Esophagus squamous epithelium (tissue), 5 donors: ENCODE measurements at places on chromosomes 11 and 22.

DNA sequence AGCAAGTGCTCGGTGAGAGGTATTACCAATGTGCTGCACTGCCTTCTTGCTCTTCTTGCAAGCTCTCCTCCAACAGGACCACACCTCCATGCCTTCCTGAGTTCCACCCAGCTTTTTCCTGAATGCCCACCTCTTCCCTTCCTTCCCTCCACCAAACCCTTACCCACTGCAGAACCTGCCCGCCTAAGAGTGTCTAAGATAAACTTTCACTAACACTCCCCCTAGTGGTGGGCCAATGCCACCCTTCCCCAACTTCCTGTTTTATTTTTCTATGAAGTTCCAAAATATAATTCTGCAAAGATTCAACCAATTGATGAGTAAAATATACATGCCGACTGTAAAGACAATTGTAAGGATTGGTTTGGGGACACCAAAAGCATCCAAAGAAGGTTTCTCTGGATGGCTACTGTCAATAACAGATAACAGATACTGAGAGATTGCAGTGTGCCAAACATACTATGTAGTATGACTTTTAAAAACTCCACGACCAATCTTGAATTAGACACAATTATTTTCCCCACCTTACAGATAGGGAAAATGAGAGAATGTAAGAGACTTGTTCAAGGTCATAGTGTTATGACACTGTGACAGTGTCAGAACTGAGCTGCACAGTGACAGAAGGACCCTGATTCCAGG is 38.6 kb upstream of the BMAL1 start:
- DNase-seq, result no peak

DNA sequence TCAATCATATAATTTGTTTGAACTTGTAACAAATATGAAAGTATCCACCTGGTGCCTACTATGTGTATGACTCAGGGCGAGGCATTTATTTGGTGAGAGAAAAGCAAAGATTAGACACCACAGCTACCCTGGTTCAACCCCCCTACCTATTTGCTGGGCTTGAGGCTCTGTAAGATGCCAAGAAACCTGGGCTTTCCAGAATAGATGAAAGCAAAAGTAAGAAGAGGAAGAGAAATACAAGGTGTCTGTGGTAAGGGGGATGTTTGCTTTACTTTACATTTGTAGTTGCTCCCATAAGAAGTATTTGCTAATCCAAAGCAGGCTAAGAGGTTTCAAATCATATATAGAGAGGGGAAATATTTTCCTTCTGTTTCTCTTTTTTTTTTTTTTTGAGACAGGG is 61.7 kb downstream of the DDI1 start:
- DNase-seq, result no peak

- no peak for DNase-seq
Observed at GRCh38 chr11:92269841-92270240, 45.2 kb downstream of the FAT3 start.

DNA sequence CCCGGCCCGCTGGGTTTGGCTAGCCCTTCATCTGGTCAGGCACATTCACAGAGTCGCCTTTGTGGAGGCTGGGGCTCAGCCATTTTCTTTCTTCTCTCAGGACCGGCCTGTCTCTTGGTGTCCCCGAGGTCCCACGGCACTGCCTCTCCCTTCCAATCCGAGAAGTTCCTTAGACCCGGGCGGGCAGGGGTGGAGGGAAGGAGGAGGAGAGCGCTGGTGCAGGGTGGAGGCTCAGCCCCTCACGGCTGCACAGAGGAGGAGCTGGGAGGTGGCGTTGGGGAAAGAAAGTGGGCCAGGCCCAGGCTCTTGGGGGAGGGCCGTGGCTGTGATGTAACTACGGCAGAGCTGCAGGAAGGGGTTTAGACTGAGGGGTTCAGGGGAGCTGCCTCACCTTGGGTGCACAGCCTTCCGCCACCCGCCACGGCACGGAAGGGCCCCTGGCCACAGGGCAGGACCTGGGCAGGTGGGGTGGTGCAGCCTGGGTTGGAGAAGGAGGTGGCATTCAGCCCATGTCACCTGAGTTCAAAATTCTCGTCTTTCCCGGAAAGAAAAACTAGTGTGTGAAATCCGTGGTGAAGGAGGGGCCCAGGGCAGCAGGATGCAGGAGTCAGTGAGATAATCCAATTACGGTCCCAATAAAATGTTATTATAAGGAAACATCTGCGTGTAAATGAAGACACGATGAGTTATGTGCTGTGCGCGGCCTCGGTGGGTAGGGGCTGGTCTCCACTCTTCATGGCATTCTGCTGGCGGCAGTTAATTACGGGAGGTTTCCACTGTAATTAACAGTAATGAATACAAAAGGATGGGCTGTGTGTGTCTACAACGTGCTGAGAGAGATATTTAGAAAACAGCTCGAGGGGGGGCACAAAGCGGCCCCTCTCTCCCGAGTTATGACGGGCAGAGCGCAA is 1.7 kb downstream of the BRSK2 start:
- DNase-seq, result no peak

- no peak for DNase-seq
Observed at GRCh38 chr11:18265949-18266348, at the start of gene SAA1. TSS of gene SAA1 (plus strand) at chr11:18266264. CDS start at chr11:18266888, 624 bp downstream.

DNA sequence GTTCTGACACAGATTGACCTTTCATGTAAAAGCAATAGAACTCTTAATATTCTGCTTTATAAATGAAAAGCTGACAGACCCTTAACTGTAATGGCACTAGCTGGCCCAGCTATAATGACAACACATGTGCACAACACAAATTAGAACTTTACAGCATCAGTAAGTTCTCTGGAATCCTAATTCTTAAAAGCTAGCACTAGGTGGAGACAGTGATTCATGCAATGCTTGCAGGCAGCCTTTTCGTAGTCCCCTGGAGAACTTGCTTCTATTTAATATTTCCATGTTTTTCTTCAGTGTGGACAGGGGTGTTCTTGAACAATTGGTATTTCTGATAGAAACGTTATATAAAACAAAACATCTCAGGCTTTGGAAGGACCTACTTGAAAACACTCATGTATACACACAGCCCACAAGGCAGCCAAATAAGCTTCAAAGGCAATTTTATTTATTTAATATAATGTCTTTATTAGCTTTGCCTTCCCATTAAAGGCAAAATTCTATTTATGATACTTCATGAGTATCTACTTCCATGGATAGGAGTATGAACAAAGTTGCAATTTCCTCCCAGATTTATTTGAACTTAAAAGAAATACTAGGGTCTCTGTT is 374.3 kb upstream of the MPPED2 start:
- no peak for DNase-seq

- no peak for DNase-seq
Observed at GRCh38 chr22:30416403-30416802, 9.2 kb upstream of the MTFP1 start.

- no peak for DNase-seq
Observed at GRCh38 chr11:47961383-47961782, 19.0 kb upstream of the PTPRJ start.

DNA sequence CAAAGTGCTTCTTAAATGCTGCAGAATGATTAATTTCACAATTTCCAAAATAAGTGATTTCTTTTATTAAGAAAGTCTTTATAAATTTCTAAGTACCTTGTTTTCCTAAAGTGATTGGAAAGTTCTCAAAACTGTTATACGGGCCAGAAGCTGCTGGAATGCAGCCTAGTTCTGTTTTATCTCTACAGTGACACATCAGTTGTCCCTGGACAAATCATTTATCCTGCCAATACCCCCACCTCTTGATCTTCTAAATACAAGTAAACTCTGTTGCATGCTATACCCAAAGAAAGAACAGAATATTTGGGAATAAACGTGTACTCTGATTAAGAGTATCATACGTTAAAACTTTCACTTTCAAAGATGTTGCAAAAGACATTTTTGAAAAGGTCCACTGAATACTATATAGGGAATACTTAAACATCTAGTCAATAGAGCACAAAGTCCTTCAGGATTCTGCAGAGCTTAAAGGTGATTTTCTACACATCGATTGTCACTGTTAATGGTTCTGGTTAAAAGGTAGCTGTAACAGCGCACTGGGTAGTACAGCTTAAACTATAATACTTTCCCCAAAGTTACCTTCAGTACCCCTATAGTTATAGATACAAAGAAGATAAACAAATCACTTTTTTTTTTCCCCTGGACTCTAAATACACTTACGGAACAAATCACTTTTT is 92.1 kb upstream of the APOA1 start:
- DNase-seq, result no peak

- no peak for DNase-seq
Observed at GRCh38 chr11:11782532-11783110, 59.2 kb upstream of the USP47 start.

- DNase-seq, result no peak
Observed at GRCh38 chr11:102546923-102547471, 16.4 kb upstream of the MMP7 start.

- no peak for DNase-seq
Observed at GRCh38 chr22:30045494-30045887, 34.8 kb upstream of the HORMAD2 start.

- no peak for DNase-seq
Observed at GRCh38 chr11:104968856-104969776, 742 bp upstream of the CASP4 start.

DNA sequence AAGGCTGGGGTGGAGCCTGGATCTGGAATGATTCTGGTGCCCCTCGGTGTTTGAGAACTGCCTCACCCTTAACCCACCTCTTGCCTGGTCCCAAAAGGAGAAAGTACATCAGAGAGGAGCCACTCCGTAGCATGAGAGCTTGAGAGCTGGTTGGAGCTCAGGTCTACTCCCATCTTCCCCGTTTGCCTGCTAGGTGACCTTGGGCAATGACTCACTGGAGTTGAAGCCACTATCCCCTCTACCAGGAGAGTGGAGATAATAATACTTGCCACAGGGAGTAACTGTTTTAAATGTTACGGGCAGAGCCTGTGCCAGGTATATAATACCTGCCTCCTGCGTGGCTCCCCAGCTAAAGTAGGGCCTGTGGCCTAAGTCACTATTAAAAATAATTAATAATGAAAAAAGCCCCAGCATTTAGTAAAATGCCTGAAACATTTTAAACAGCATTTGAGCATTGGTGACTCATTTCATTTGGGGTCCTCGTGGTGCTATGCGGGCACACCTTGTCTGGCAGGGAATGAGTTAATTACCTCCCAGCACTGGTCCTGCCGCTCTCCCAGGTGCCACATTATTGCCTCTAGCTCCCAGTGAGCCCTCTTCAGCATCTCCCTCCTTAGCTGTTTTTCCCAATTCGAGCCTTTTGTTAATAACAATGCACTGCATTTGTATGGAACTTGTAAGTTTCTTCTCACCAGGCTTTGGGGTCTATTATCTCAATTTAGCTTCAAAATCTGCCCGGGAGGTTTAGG is 22.5 kb downstream of the CYTH4 start:
- no peak for DNase-seq

DNA sequence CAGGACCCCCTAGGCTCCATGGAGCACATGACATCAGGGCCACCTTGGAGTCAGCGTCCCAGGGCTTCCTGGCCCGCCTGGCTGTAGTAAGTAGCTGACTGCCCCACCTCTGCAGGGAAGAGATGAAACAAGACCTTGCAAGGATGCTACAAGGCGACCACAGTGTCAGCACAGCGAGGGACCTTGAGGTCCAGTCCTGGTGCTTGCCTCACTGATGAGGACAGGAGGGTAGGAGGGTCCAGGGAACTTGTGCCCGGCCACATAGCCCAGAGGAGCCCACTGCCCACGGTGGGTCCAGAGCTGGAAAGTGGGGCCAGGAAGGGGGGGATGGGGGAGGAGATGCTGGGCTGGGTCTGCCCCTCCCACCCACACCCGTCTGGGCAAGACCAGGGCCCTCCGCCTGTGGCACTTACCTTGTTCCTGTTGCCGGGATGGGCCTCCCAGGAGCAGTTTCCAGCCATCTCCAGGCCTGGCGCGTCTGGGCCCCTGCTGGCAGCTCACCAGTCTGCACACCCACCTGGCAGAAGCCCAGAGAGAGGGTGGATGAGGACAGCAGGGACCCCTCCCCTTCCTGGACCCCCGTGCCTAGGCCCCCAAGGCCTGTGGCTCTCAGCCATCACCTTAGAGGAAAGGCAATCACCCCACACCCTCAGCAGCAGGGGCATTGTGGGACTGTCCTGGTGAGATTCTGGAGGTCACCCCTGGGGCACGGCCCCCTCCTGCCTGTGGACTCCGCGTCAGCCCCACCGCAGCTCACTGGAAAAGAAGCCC is 3.4 kb downstream of the MRGPRF start:
- no peak for DNase-seq

DNA sequence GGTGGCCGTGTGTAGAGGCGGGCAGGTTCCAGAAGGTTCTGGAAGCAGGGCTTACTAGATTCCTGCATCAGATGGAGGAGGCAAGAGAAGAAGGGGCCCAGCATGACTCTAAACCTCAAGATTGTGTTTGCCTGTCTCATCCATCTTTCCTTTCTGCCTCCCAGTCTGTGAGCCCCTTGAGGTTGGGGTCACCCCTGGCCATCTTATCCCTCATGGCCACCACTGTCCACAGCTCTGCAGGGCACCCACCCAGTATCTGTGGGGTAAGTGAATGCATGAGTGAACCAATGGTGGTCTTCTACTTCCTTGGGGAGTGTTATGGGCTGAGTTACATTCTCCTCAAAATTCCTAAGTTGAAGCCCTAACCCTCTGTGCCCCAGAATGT is 79.3 kb downstream of the MYEOV start:
- no peak for DNase-seq

DNA sequence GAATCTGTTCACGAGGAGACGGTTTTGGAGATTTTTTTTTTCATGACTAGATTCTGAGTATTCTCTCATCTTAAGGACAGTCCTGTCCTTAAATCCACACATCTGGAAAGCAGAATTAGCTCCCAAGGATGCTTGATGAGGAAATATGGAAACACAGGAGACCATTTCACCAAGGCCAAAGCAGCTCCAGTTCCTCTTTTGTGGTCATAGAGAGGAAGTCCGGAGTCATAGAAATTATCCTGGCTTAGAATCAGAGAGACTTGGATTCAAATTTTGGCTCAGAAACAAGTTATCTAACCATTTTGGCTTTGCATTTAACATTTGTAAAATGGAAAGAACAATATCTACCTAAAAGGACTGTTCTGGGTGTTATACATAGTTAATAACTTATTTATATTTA is 7.3 kb upstream of the TEAD1 start:
- DNase-seq, result no peak

DNA sequence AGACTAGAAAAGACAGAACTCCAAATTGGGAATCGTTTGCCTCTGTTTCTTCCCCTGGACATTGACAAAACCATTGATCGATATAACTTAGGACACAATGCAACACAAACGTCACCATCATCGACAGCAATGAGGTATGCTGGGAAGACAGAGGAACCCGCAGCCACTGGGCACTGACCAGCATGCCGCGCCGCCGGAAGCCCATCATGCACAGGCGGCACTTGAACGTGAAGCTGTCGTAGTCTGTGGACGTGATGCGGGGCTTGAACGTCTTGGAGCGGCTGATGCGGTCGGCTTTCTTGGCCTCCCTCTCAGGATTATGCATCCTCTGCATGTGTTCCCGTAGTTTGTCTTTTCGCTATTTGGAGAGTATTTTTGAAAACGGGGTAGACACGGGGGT is 23.0 kb upstream of the NFRKB start:
- DNase-seq, result no peak
